PC-3 (cell line): ENCODE measurements at places on chromosomes 2 and 18.

DNA sequence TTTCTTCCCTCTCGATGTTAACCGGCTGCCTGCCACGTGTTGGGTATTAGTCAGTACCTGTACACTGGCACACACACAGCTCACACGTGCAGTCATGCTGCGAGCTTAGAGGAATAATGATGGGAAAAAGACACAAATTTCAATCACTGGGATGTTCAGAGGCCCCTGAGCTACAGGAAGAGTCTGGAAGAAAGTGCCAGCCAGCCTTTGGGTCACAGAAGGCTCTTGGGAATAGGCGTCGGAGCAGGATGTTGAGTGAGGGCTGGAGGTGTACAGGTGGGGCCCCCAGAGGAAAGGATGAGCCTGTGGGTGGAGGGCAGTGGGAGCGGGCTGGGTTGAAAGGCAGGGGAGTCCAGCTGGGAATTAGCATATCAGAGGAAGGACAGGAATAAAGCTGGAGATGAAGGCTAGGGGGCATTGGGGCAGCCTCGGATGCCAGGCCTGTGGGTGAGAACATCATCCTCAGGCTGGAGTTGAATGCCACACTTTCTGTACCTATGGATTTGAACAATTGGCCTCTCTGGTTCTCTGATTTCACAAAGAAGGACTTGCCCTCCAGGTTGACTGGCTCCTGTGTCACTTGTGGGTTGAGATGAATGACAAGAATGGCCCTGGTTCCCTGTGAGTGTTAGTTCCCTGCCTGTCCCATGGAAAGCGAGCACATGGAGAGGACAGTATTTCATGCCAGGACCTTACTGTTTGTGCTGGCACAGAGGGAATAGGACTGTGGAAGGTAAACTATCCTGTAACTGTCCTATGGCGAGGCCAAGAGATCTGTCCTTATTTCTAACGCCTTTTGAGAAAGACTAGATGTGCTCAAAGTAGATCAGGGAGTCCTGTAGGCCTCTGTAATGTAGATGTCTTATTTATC is 40.6 kb downstream of the GREB1 start:
- DNase-seq = no peak

DNA sequence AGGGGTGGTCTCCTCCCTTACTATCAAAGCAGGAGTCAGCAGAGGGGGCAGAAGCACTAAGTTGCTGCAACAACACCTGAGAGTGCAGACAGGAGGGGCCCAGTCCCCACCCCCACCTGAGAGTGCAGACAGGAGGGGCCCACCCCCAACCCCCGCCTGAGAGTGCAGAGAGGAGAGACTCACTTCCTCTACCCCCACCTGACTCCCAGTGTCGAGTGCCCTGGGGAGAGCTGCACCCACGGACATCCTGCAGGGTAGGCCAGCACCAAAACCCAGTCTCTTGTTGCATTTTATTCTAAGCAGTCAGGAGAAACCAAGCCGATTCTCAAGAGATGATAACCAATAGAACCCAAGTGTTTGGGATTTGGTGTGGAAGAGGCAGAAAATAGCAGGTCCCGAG is 78.4 kb downstream of the NAPG start:
- DNase-seq = no peak

DNA sequence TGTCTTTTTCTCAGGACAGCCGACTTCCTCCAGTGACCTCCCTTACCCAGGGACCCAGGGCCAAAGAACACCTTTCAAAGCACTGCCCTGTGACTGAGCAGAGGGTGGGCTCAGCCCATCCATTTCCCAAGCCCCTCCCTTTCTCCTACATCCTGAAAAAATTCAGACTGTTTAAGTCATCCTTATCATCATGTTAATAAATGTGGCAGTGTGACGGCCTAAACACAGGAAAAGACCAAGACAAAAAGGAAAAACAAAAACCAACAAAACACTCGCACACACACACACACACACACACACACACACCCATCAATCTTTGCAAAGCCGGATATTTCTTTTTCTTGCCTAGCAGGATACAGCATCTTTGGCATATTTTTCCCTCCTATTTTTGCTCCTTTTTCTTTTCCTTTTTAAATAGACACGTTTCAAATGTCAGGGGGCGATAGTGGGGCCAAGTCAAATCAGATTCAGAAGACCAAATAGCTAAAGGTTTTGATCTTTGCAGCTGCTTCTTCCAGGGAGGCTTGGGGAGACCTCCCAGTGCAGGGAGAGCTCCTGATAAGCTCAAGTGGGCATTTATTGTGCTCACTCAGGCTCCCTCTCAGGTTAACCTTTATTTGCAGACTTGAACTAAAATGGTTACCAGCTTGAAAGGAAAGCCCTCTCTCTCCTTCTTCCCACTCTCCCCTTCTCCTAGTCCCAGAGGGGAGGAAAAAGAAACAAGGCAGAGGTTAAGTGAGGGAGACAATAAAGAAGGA is 39.5 kb upstream of the NRP2 start:
- DNase-seq = no peak

DNA sequence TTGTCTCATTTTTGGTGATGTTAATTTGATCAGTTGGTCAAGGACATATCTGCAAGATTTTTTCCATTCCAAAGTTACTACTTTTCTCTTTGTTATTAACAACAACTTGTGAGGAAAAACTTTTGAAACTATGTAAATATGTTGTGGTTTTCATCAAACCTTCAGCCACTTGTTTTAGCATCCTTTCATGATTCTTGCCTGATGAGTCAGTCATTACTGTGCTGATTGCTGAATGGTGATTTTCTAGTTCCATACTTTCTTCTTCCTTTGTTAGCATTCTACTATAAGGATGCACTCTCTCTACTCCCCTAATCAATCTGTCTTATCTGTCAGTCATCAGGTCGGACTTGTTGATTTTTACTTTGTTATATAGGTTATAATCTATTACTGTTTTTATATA is 10.9 kb downstream of the TMEM87B start:
- DNase-seq = peak; percentile 67

DNA sequence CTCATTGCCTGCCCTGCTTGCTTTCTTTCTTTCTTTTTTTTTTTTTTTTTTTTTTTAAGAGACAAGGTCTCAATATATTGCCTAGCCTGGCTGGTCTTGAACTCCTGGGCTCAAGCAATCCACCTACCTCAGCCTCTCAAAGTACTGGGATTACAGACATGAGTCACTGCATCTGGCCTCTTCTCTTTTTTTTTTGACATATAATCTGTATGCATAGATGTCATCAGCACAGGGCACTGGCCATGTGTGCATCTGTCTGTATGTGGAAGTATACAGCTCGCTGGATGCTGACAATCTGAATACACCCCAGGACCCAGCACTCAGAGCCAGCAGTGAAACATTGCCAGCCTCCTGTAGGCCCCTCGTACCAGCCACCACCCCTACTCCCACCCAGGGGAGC is 49.5 kb downstream of the TFCP2L1 start:
- no peak for DNase-seq

DNA sequence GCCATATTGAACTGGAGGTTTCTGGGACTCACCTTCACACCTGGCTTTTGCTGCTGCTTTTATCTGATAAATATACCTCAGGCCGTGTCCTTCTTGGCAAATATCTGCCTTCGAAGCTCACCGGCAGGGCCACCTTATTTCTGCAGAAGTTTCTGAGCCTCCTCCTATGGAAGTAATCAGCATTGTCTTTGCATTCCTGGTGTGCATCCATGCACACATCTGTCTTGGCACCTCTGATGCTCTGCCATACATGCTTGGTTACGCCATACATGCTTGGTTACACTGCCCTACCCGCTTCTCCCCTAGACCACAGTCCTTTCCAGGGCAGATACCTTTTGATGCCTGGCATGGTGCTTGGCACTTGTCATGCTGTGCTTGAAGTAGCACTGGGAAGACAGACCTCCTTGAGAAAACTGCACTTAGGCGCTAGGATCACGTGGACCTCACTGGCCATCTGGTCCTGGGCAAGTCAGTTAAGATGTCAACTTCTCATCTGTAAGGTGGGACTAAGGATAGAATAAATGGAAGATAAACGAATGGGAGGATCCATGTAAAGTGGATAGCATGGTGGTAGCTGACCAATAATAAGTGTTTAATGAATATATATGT is 66.8 kb downstream of the ZNF236 start:
- DNase-seq = no peak

GRCh38 chr2:201618744-201619662 is 24.3 kb downstream of the TMEM237 start:
- DNase-seq = no peak

DNA sequence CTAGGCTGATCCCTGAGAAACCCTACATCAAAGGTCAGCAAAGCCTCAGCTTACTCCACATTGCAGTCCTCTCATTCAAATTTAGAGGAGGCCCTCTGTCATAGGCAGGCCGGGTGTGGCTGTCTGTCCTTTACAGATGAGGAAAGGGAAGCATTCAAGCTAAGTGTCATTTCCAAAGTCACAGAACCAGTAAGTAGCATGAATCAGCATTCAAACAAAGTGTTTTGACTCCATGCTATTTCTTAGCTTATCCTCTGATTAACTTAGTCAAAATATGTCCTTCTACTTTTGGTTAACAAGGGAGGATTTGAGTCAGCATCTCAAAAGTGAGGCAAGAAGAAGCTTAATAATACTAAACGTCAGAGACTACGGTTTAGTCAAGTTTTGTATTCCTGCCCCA is 409.0 kb upstream of the POU3F3 start:
- DNase-seq = no peak
